Urinary bladder (tissue), 4 donors: ENCODE measurements at places on chromosomes 2 and 18. TPM values are rescaled to one million over a fixed set of nuclear protein-coding genes. Genes with fewer than 3 reads are reported as not detected.
A peak's percentile ranks its signal among the peaks of the same experiment; 100 is the strongest.

DNA sequence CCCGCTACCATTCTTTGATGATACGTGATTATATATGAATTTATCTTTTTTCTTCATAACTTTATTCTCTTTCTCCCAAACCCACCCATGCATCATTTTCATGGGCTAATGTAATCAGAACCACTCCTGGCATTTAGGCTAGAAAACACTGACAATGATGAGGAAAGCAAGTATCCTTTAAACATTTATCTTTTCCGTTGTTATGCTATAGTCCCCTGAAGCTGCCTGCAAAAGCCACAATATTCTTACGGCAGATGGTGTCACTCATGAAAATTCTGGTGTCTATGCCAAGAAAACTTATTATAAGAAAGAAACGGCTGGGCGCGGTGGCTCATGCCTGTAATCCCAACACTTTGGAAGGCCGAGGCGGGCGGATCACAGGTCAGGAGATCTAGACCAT is 221.8 kb upstream of the CTAGE1 start:
- DNase-seq: no peak

DNA sequence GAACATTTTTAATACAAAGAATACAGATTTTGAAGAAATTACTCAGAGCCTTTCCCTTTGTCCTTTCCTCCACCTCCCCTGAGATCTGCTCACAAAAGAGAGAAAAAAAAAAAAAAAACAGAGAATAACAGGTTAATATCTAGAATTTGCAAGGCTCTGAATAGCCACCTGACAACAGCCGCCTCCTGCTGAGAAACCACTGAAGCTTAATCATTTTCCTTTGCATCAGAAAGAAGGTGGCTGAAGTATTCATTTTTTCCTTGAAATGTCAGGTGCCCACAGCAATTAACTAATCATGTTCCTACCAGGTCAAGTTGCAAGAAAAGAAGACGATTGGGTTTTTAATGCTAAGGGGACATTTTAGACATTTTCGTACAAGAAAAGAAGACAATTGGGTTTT is 21.2 kb downstream of the CNTNAP5 start:
- DNase-seq: no peak

- DNase-seq: no peak
Observed at GRCh38 chr2:185202945-185203528, 535.6 kb upstream of the FSIP2 start.

- no peak for DNase-seq
Observed at GRCh38 chr18:48992133-48992532, 41.4 kb upstream of the SMAD7 start.

- no peak for DNase-seq
Observed at GRCh38 chr2:162795312-162795711, 43.3 kb downstream of the KCNH7 start.

DNA sequence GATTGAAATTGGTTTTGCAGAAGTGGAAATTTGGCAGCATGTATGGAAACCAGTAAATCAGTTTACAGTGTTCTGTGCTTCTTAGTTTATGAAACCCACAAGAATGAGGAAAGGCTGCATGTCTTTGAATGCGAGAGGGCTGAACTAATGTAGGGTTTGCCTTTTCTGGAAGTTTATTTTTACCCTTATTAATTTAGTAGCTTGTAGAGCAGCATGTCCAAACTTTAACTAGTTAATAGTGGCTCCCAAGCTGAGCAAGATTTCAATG is 50.4 kb downstream of the LDLRAD4 start:
- DNase-seq: peak; percentile 53

- no peak for DNase-seq
Observed at GRCh38 chr2:223976635-223977226, 19.5 kb downstream of the MRPL44 start.

DNA sequence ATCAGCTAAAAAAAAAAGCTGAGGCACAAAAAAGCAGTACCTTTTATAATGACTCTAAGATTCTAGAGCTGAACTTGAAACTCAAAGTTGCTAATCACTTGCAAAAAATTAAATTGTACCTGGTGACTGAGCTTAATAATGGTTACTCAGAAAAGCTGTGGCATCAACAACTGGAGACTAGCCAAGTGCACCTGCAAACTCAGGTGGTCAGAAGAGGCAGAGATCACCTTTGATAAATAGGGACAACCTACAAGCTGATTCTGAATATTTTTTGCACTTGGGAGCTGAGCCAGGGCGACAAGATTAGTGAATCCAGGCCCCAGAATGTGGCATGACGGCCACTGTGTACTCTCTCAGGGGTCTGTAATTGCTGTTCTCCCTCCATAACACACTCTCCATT is 3.0 kb downstream of the ABHD3 start:
- DNase-seq: no peak

DNA sequence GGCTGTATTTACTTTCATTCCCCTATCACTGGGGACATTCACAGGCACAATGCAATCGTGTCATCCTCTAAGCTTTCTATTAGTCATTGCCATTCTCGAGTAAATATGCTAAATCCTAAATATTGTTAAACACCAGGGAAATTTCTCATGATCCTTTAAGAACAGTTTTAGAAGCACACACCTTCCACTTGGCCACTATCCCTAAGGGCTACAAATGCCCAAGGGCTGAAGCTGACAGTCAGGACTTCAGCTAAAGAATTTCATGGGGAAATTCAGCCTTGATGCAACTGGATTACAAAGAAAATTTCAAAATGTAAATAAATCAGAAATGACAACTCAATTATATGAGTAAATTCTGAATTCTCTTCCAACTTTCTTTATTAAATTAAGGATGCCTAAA is 163.1 kb upstream of the PID1 start:
- no peak for DNase-seq

GRCh38 chr2:58448065-58448507 is 207.0 kb upstream of the FANCL start:
- DNase-seq: no peak

- DNase-seq: no peak
Observed at GRCh38 chr18:37341016-37341415, 224.6 kb downstream of the CELF4 start.

DNA sequence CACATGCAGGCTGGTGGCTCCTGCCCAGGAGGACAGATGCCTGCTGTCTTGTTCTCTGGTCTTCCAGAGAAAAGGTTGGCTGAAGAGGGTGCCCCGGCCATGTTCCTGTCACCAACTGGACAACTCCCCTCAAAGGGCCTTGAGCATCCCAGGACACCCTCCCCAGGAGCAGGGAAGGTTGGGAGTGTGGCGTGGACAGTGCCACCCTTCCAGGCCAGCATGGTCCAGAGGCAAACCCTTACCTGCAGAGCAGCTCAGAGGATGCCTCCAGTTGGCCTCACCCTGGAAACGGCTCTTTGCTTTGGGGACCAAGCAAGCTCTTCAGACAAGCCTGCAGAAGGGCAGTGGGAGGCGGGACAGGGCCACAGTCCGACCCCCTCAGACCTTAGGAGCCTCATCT is 4.9 kb upstream of the GPC1 start:
- DNase-seq: no peak

GRCh38 chr2:21303876-21304275 is 180.1 kb downstream of the TDRD15 start:
- no peak for DNase-seq

DNA sequence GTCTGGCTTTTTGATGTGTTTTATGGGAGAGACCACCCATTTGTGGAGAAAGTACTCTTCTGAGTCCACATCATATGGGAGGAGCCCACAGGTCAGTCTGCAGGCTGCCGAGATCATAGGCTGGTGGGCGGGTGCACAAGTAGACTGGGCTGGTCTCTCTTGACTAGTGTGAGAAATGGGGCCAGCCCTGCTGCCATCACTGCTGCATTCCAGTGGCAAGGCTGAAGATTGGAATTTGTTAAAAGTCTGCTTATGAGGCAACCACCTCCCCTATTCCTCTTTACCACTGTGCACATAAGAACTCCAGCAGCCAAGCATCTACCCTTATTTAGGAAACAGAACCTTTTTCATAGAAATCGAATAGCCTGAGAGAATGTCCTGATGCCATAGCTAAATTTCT is 200.7 kb downstream of the DIS3L2 start:
- DNase-seq: no peak

DNA sequence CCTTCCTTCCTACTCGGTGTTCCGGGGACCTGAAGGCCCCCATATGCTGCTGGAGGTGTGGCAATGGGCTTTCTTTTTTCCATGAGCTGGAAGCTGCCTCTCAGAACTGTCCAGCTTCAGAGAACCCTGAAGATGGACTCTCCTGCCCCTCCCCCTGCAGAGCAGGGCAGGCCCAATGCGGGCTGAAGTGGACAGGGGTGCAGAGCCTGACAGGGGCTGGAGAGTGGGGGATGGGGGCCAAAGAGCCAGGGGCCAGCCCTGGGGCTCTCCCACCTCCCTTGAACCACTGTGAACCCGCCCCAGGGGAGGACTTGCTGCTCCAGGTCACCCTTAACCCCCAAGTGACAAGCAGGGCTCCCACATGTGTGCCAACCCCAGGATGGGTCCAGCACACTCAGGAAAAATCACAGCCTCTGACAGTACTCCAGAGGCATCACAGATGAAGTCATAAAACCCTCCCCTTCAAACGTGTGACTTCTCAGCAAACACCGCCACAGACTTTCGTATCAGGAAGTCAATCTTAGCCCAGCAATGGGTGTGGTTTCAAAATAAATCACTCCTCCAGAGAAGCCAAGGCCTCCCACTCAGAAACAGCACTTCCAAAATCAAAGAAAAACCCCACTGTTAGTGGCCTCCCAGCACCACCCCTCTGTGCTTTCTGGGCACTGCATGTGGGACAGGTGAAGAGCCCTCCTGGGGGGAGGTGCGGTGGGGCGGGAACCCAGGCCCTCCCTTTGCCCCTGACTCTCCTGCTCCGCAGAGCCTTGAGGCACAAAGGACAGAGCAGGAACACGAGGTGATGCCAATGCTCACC is 135.8 kb downstream of the HDAC4 start:
- no peak for DNase-seq

DNA sequence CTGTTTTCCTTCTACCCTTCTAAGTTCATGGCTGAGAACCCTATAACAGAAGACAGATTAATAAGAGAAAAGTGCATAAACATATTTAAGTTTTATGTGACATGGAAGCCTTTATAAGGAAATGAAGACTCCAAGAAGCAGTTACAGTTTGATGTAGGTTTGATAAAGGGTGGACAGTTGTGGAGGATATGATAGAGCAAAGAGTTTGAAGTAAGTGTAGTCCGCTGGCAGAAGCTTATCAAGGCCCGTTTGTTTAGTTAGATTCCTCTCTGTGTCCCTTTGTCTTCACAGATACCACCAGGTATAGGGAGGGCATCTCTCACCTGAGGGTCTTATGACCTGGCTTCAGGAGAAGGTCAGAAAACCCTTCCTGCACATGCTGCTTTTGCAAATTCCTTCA is 10.4 kb upstream of the CASP8 start:
- DNase-seq: no peak

GRCh38 chr18:25225151-25225550 is 126.8 kb downstream of the ZNF521 start:
- no peak for DNase-seq

- DNase-seq: no peak
Observed at GRCh38 chr18:2998644-2999043, 14.3 kb downstream of the LPIN2 start.

DNA sequence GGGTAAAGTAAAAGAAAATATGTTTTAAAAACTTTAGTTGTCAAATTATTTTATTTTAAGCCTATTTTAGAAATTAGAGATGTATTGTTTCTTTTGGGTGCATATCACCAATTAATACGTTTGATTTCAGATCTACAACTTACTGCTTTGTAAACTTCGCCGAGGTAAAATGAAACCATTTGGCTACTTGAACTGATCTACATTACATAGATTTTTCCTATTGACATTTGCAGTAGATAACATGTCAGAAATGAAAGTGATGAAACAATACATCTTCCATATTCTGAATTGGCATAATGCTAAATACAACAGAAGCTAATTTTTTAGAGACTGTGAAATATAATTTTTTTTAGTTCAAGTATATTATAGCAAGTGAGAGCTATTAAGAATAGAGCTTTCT is 39.5 kb downstream of the GLS start:
- DNase-seq: no peak

- DNase-seq: no peak
Observed at GRCh38 chr18:70421471-70422390, 132.9 kb downstream of the SOCS6 start.

GRCh38 chr2:159615367-159616285 is 722 bp downstream of the BAZ2B start:
- no peak for DNase-seq

- DNase-seq: no peak
Observed at GRCh38 chr2:224101820-224102630, 62.9 kb upstream of the SERPINE2 start.

- DNase-seq: no peak
Observed at GRCh38 chr2:133416736-133417135, 151.5 kb downstream of the NCKAP5 start.

DNA sequence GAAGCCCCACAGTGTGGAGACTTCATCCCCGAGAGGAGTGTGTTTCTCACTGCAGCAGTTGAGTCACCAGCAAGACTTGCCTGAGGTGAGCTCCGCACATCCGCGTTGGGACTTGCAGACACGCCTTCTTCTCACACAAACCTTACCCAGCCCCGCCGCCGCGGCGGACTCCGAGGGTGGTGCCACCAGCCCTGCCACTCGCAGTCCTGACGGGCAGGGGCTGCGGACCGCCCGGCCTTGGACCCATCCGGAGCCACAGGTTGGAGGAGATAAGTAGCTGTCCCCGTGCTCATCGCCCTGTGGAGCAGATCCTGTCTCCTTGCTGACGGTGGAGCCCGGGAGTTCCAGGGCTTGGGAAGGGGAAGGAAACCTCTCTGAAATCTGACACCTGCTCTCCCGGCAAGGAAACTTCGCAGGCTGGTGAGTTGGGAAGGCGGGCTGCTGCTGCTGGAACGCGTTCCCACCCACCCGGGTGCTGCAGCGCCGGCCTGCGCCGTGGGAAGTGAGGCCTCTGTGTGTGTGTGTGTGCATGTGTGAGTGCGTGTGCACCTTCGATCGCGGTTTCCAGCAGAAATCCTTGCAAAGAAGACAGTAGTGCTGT is at the start of gene RAB27B:
Gene RAB27B (plus strand): TSS at position 197 of the 601 bp plus-strand sequence. CDS start 49,109 bp downstream, outside the sequence.
- peak; percentile 51 for DNase-seq

GRCh38 chr2:8452979-8453903 is 228.6 kb upstream of the ID2 start:
- DNase-seq: no peak

GRCh38 chr2:23901966-23902846 is 24.7 kb downstream of the ATAD2B start:
- no peak for DNase-seq

GRCh38 chr2:54657664-54658083 is 65.8 kb upstream of the EML6 start:
- DNase-seq: no peak

DNA sequence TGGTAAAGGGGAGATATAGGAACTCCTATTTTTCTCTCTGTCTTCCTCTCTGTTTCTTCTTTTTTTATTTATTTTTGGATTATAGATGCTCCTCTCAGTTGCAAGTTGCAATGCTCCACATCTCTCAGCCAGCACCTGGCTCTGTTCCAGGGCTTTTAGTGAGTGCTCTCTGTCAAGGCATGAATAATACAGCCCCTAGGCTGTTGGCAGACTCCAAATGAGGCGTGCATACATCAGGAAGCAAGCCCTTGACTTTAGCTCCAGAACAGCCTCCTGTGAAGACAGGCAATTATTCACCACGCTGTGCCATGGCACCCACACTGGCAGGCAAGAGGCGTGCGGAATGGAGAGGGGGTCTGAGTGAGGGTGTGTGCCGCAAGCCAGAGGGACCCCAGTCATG is 228.1 kb upstream of the PXDN start:
- DNase-seq: peak; percentile 64

GRCh38 chr2:215556979-215557378 is 121.1 kb upstream of the FN1 start:
- DNase-seq: no peak

Gene M1AP
- total RNA-seq: 0.21 TPM

Gene EVX2
- total RNA-seq: 1.9 TPM

Gene DSG4
- 0.26 TPM for total RNA-seq

Gene NOL4
- 1.3 TPM for total RNA-seq

Gene LCT
- not detected for total RNA-seq

Gene MROH2A
- 0.32 TPM for total RNA-seq

Gene UGT1A8
- total RNA-seq: 0.16 TPM
